Myocyte (in vitro differentiated cells): ENCODE measurements at places on chromosomes 4 and X. TPM values are rescaled to one million over a fixed set of nuclear protein-coding genes. Genes with fewer than 3 reads are reported as not detected.

DNA sequence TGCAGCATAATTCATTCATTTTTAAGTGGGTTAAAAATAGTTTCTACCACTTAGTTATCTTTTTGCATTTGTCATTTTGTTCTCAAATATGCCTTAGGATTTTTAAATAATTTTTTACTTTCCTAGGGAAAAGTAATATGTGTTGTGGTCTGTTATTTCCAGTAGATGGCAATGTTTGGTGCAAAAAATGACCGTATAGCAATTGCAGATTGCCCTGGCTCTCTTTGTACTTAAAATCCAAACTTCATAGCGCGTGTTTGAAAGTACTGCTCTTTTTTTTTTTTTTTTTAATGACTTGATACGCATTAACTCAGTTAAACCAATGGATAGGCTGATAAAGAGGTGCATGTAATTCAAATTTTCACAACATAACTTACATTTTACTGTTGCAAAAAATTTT lies 74.4 kb upstream of the RBMX start:
- DNase-seq = peak; percentile 21

GRCh38 chr4:121597346-121597934 lies 99.3 kb downstream of the ANXA5 start:
- DNase-seq = no peak

GRCh38 chr4:80072228-80072743 lies 743 bp downstream of the ANTXR2 start:
- peak; percentile 73 for DNase-seq

- no peak for DNase-seq
Observed at GRCh38 chrX:17680732-17681413, 56.4 kb upstream of the SCML1 start.

DNA sequence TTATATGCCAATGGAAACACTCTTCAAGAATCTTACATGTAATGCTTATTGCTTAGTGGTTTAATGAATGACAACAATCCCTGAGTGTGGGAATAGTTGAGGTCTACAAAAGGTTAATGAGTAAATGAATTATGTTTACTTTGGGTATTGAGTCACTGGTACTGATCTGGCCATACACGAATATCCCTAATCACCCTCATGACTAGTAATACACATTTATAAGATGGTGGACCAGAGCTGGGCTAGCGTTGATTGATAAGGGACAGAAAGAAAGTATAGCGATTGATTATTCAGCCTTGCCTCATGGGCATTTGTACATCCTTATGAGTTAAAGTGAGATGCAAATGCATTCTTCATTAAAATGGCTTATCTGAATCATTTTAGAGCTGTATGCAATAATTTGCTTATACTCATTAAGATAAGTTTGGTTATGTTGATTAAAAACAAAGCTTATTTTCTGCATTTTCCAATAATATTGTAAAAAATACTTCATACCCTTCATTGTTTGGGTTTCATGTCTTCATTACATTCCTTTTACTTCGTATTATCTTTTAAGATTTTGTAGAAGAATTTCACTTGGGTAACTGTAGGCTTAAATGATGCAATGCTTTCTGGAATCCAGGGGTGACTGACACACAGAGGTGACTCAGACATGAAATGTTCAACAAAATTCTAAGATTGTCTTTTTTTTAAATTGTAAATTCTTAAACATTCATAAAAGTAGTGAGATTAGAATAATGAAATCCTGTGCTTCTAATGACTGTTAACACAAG lies 47.4 kb downstream of the FGF2 start:
- peak; percentile 45 for DNase-seq

- no peak for DNase-seq
Observed at GRCh38 chrX:65045001-65045400, 68.8 kb upstream of the ZC4H2 start.

- peak; percentile 9 for DNase-seq
Observed at GRCh38 chrX:20140420-20140819, 1.2 kb downstream of the EIF1AX start.

DNA sequence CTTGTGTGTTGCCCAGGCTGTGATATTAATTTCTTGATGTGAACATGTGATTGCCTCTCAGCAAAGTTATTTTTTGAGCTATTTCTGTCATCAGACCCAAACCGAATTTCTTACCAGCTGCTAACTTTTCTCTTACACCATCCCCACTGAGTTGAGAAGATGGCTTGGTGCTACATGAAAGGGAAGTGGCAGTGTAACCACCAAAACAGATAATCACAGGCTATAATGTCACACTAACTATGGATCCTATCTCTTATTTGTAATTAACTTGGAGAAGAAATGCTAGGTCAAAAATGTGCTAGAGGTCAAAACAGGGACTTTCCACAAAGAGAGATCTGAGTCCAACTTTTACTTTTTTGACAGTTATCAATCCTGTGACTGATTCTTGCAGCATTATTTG lies 43.8 kb downstream of the ELOVL6 start:
- DNase-seq = no peak

DNA sequence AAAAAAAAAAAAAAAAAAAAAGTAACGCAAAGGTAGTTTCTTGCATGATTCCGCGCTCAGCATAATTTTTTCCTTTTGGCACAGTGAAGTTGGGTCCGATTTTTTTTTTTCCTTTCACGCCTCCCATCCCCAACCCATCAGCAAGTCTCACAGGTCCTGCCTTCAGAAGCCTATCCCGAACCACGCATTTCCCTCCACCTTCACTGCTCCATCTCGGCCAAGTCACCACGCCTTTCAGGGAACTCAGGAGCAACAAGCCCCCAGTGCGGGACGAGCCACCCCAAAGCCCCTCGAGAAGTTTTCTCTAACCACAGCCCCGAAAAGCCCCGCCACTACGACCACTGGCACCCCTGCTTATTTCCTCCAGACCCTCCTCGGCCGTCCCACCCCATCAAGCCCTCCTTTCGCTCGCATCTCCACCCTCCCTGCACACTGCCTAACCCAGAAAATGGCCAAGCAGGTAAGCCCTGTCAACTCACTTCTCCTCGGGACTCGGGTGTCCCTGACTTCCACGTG lies 1.0 kb downstream of the SLBP start:
- no peak for DNase-seq

DNA sequence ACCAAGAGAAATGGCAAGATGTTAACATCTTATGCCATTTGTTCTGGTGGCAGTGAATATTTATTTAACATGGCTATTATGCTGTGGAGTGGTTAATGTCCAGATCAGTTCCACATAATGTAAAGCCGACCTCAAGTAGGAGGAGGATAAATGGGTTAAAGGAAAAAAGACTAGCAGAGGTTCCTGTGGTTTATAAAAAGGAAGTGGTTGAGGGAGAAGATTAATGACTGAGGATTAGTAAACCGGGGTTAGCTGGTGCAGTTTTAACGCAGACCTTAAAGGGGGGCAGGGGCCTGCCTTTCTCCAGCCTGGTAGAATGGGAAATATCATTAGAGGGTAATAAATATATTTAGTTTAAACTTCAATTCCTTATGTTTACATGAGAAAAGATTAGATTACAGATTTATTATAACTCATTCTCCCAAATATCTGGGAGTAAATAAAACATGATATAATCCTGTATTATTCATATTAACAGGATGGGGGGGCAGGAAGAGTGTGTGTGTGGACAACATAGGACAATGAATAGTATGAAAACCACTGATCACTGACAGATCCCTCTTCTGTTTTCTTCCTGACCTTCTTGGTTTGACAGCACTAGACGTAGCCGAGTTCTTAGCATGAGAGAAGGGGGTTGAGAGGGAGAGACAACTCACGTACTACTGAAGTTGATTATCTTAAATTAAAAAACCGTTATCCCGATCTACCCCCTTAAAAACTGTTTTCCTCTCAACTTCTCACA lies 124.1 kb upstream of the LIMCH1 start:
- DNase-seq = peak; percentile 28

- no peak for DNase-seq
Observed at GRCh38 chr4:10958226-10958856, 273.8 kb upstream of the CLNK start.

DNA sequence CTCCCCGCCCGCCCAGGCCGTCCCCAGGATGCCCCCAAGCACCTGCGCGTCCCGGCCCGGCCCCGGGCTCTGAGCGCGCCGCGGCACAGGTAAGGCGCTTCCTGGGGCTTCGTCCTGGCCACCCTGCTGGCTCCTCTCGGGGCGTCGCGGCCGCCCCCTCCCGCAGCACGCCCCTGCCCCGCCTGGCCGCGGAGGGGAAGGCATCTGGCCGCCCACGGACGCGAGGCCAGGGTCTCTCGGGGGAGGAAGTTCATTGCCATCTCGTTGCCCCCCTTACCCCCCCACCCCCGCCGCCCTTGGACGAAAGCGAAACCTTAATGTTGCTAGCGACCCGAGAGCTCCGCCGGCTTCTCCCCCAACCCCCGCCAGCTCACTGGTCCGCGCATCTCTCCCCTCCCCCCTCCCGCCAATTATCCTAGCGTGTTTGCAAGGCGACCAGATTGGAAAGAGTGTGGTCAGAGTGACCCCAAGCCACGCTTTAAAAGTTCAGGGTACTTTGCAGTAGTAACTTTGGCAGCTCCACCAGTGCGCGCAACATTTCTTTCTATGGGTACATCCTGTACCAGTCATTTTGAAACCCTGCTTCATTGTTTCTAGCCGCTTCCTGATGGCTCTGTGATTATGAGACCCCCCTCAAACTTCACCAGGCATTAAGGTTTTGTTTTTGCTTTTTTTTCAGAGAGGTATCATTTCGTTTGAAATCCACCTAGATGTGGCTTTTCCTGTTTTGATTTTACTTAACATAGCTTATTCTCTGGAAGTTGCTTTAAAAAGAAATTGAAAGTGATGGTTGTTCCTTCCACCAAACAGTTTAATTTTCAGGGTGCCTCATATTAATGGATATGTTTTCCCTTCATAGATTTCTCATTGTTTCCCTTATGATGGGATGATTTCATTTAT lies 626 bp downstream of the TBC1D1 start:
- DNase-seq = peak; percentile 45

DNA sequence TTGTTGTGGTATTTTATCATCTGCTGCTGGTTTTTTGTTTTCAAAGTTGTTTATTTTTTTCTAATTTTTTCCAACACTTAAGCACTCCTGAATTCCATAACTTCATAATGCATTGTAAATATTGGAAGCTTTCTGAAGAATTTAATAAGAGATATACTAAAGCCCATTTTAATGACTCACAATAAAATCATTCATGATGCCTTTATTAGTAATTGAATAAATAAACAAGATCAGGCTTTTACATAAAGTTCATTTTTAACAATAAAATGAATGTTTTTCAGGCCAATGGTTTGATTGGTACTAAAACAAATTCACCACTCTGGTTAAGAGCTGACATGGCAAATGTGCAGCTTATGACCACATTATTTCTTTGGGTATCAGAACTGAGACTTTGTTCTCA lies 408.2 kb upstream of the SMIM31 start:
- DNase-seq = no peak

- peak; percentile 32 for DNase-seq
Observed at GRCh38 chrX:140163371-140164159, 198.2 kb upstream of the CXorf66 start.

- DNase-seq = no peak
Observed at GRCh38 chr4:3719836-3720235, 46.3 kb upstream of the ADRA2C start.

GRCh38 chrX:54826598-54826997 lies 19.1 kb downstream of the MAGED2 start:
- DNase-seq = no peak

DNA sequence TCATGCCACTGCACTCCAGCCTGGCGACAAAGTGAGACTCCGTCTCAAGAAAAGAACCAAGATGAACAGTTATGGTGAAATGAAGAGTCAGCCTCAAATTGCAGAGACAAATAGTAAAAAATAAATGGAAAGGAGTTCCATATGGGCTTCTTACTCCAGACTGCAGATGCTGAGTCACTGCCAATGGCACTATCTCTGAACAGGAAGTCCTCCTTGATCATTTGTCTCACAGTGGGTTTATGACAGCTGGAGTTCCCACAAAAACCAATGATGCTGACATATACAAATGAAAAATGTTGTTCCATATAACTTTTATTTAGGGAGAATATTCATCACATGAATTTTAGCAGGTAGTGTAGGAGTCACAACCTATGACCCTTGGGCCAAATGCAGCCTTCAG lies 631.6 kb downstream of the PCDH18 start:
- DNase-seq = peak; percentile 43

DNA sequence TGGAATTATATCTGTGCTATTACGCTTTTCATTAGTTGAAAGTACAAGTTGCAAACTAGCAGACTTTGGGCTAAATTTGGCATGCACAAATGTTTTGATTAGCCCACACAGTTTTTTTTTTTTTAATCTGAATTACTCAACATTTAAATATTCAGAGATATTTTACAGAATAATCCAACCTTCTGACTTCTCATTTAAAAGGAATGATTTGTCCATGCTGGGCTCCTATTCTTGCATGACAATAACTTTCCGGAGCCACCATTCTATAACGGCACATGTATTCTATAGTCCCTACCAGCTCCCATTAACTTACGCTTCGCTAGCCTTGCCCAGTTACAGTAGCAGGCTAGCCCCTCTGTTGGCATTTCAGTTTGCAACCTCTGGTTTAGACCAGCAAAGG lies 219.3 kb upstream of the FTHL17 start:
- no peak for DNase-seq

DNA sequence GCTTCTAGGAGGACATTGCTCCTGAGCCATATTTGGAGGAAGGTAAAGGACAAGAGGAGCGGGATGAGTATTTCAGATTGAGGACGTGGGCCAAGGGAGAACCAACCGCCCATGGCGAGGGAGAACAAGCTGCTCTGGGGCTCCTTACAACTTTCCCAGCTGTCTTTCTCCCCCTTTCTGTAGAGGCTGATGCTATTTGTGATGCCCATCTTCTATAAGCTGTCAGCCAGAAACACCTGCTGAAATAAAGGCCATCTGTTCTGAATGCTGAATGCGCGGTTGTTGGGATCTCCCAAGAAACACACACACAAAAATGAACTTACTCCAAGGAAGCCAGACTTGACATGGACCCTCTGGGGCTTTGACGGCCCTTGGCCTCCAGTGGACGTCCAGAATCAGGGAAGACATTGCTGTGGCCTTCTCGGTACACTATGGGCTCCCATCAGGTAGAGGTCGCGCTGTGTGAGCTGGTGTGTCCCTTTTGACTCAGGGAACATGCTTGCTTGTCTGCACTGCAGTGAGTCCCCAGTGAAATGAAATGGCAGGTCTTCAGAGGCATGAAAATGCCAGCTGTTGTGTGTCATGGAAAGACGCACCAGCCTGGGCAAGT lies 30.9 kb downstream of the RWDD4 start:
- no peak for DNase-seq

- no peak for DNase-seq
Observed at GRCh38 chr4:153639833-153640802, 44.0 kb upstream of the TLR2 start.

GRCh38 chr4:90057091-90057490 lies 70.1 kb upstream of the CCSER1 start:
- DNase-seq = no peak

GRCh38 chrX:97524340-97524739 lies 640.6 kb downstream of the RPA4 start:
- no peak for DNase-seq

- DNase-seq = peak; percentile 56
Observed at GRCh38 chr4:57023104-57023503, 44.4 kb downstream of the POLR2B start.

Gene SPOCK3
- total RNA-seq = not detected in 2 replicates

Gene RAI2
- total RNA-seq = 0.35 and 0.42 TPM in 2 replicates

Gene FBXW7
- total RNA-seq = 33.9 and 39.2 TPM in 2 replicates

Gene EMCN
- total RNA-seq = not detected in 2 replicates

Gene FAM200B
- 27.8 and 36.1 TPM in 2 replicates for total RNA-seq

Gene CCNB3
- 0.21 and 0.24 TPM in 2 replicates for total RNA-seq

Gene UVSSA
- 7.6 and 7.9 TPM in 2 replicates for total RNA-seq

Gene SLC25A14
- total RNA-seq = 12.8 and 24.0 TPM in 2 replicates

Gene XAGE2
- not detected in 2 replicates for total RNA-seq

Gene EFHC2
- 0.21 and 0.47 TPM in 2 replicates for total RNA-seq

Gene RLIM
- 49.4 and 50.2 TPM in 2 replicates for total RNA-seq

Gene SYP
- total RNA-seq = 1.8 TPM in 2 replicates

Gene CDX4
- total RNA-seq = not detected in 2 replicates

Gene PROM1
- not detected in 2 replicates for total RNA-seq

Gene LGI2
- not detected in 2 replicates for total RNA-seq

Gene GLRA3
- not detected in 2 replicates for total RNA-seq
